Naive thymus-derived CD4-positive, alpha-beta T cell (primary cell): ENCODE measurements at places on chromosomes 4 and X.

DNA sequence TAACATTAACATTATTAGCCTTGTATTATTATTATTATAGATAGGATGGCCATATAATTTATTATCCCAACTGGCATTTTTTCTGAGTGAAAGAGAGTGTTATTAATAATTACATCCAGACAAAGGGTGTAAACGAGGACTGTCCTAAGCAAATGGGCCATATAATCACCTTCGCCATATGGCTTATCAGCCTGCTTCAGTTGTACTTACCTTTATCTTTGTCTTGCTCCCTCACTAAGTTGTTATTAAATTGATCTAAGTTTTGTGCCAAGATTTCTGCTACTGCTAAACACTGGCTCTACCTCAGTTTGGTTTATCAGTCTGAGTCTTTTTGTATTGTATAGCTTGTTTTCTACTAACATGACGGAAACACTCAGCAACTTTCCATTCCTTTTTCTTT, 76.9 kb downstream of the STIM2 start:
- H3K4me3 ChIP-seq, result no peak overlapping the region
- H3K36me3 ChIP-seq, result no peaks in the 10 kb centered on the region
- peaks cover 17% of the 10 kb centered on the region for H3K4me1 ChIP-seq
- no peak for DNase-seq
- no peak overlapping the region for H3K27ac ChIP-seq

- DNase-seq, result no peak
- H3K27ac ChIP-seq, result no peak overlapping the region
- H3K4me1 ChIP-seq, result no peaks in the 10 kb centered on the region
- H3K27me3 ChIP-seq, result no peaks in the 10 kb centered on the region
These were observed 100.8 kb downstream of the SHISA3 start for GRCh38 chr4:42498040-42498439.

DNA sequence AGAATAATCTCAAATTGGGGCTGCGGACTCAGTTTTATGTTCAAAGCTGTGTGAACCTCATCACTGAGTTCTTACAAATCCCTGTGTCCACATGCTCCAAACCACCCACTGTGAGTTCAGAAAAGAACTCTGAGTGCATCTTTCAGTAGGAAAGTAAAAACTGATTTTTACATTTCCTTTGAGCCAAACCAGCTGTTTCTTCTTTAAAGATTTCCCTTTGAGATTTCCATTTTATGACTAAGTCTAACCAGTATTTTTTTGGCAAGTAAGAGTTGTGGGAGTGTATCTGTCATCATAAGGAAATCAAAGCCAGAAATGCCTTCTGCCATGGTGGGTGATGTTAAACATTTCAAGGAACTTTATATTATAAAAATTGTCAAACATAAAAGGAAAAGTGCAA, 100.0 kb downstream of the TET2 start:
- no peaks in the 10 kb centered on the region for H3K27me3 ChIP-seq
- no peak overlapping the region for H3K27ac ChIP-seq
- H3K4me1 ChIP-seq, result no peaks in the 10 kb centered on the region
- H3K4me3 ChIP-seq, result no peak overlapping the region

DNA sequence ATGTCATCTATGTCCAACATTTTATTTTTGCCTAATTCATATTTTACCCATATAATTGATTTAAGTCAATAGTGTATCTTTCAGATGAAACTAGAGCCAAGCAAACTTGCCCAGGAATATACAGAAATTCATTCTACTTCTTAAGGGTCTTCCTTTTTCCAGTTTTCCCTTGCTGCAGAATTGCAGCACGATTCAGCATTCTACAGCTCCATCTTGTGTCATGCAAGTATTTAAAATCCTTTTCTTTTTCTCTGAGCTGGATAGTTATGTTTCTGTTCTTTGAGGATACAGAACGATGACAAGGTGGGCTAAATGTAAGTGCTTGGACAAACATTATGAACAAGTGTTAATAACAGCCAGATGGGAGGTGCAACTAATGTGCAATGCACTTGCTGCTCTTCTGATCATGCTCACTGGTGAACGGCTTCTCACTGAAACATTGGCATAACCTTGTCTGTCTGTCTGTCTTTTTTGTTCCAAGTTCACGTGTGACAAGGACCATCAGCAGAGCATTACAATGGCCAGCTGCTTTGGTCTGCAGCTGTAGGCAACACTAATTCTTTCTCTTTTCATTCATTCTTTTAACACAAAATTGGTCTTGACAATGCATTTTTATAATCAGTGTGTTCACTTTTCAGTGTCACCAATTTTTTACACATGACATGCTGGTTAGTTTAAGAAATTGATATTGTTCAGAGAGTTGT, 1821.7 kb downstream of the ARAP2 start:
- no peaks in the 10 kb centered on the region for H3K36me3 ChIP-seq
- H3K27me3 ChIP-seq, result no peaks in the 10 kb centered on the region
- H3K4me1 ChIP-seq, result no peaks in the 10 kb centered on the region

GRCh38 chr4:8538703-8539567, 41.3 kb upstream of the GPR78 start:
- no peak overlapping the region for H3K27ac ChIP-seq
- H3K36me3 ChIP-seq, result no peaks in the 10 kb centered on the region
- H3K27me3 ChIP-seq, result no peaks in the 10 kb centered on the region
- no peak overlapping the region for H3K4me3 ChIP-seq

GRCh38 chrX:10741550-10741949, 121.2 kb upstream of the MID1 start:
- no peak for DNase-seq
- no peaks in the 10 kb centered on the region for H3K36me3 ChIP-seq
- no peak overlapping the region for H3K4me3 ChIP-seq
- no peaks in the 10 kb centered on the region for H3K27me3 ChIP-seq
- H3K4me1 ChIP-seq, result no peaks in the 10 kb centered on the region
